Activated CD8-positive, alpha-beta T cell treated with anti-CD3 and anti-CD28 coated beads for 36 hours (primary cell): ENCODE measurements at places on chromosomes 2 and 18. TPM values are rescaled to one million over a fixed set of nuclear protein-coding genes. Genes with fewer than 3 reads are reported as not detected.
A peak's percentile ranks its signal among the peaks of the same experiment; 100 is the strongest.

DNA sequence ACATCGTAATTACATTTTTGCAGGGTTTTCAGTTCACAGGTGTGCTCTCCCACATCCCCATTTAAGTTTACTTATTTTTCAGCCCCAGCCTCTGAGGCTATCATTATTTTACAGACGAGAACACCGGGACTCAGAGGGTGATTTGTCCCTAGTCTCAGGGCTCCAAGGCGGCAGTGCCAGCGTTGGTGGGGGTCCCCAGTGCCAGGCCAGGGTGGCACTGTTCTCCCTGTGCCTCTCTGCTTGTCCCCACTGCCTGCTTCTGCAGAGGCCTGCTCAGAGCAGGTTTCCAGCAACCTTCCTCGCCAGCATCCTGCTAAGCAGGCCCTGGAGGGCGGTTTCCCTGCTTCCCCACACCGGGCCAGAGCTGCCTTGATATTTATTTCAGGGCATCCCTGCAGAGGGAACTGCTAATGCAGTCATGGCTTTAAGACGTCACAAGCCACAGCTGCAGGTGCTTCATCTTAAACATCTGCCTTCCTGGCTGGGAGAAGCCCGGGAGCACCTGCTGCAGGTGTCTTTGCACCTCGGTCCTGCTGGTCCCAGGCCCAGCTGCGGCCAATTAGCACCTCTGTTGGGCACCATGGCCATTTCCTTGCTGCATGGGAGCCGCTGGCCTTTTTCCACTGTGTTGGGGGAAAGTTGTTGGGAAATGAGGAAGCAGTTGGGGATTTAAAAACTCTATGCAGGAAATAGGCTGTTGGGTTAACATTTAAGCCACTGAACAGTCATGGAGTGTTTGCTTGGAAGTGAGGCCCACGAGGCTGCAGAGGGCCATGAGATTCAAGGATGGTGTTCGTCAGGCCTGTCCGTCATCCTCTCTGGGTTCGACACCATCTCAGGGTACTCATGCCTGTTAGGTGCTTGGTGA, 22.8 kb downstream of the HPCAL1 start:
- DNase-seq: no peak

Gene DHRS9
- total RNA-seq: not detected

Gene GKN2
- total RNA-seq: not detected

DNA sequence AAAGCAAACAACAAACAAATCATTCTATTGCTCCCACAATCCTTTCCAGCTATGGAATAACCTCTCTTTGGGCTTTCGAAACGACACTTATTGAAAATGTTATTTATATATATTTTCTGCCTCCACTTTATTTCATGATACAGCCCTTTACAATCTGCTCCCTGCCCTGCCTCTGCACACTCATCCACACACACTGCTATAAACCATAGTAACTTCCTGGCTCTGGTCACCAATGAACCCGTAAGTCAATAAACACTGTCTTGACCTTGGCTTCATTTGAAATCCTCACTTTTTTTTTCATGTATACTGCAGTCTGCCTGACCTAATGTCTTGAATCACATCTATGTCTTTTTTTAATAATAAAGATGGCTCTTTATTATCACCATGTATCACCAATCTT, 161.5 kb downstream of the SLC39A10 start:
- no peak for DNase-seq

Gene SP140
- 78.3 TPM for total RNA-seq

Gene TTN
- 2.8 TPM for total RNA-seq

Gene KCNK3
- not detected for total RNA-seq

- no peak for DNase-seq
These were observed 206.1 kb downstream of the ZNF407 start for GRCh38 chr18:74803769-74804168.

GRCh38 chr2:114049826-114050225, 159.9 kb downstream of the ACTR3 start:
- no peak for DNase-seq

GRCh38 chr2:237888389-237888788, 29.0 kb downstream of the RAMP1 start:
- no peak for DNase-seq

Gene TXNDC2
- not detected for total RNA-seq

DNA sequence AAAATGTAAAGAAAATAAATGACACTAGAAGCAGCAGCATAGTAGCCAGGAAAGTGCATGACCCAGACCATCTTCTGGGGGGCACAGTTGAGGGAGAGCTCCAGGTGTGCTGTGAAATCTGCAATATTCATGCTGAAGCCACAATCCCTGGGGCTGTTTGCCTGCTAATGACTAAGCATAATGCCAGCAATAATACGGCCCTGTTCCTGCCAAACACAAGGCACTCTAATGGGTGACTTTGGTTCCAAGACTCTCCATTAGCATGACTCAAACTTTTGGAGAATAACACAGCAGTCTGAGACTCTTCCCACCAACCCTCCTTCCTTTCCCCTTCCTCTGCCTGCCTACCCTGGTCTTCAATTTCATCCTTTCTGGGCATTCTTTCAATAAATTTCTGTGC, 77.9 kb upstream of the DOCK10 start:
- no peak for DNase-seq

DNA sequence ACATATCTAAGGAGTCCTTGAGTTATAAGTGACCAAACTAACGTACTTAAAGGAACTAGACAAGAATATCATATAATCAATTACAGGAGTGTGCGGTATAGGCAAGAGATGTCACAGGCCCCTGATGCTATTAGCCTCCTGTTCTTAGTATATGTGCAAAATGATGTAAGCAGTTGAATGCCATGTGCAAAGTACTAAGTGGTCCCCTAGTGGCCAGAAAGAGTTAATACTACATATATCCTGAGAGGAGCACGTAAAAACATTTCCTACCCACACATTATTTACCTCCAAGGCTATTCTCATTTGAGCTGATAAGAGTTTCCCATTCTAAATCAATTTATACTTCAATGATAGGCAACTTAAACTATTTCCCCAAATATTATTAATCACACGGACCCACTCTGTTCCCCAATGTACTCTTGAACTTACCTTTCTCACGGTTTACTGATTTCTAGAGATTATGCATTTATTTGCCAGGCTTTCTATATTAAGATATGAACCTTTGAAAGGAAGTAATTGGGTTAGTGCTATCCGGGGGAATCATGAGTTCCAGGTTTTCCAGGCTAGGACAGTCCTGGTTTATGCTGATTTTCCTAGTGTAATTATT, 158.0 kb upstream of the KLHL14 start:
- DNase-seq: no peak

GRCh38 chr2:19187323-19188020, 171.0 kb downstream of the OSR1 start:
- no peak for DNase-seq

DNA sequence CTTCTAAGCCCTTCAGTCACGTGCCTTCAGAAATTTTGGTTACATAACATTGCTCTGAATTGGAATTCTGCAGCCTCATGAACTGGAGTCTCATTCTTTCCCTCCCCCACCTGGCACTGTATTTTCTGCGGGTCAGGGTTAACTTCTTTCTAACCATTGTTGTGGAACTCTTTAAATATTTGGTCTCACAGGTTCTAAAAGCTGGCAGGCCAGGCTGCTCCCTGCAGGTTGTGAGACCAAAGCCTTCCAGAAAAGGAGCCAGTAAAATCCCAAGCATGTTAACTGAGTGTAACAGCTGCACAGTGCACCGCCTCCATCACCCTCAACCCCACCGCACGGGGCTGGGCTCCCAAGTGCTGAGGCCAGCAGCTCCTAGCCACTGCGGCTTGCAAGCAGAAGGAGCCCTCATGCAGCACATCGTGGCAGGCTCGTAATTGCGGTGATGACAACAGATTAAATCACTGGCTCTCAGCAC, 174.1 kb upstream of the ALPP start:
- no peak for DNase-seq

DNA sequence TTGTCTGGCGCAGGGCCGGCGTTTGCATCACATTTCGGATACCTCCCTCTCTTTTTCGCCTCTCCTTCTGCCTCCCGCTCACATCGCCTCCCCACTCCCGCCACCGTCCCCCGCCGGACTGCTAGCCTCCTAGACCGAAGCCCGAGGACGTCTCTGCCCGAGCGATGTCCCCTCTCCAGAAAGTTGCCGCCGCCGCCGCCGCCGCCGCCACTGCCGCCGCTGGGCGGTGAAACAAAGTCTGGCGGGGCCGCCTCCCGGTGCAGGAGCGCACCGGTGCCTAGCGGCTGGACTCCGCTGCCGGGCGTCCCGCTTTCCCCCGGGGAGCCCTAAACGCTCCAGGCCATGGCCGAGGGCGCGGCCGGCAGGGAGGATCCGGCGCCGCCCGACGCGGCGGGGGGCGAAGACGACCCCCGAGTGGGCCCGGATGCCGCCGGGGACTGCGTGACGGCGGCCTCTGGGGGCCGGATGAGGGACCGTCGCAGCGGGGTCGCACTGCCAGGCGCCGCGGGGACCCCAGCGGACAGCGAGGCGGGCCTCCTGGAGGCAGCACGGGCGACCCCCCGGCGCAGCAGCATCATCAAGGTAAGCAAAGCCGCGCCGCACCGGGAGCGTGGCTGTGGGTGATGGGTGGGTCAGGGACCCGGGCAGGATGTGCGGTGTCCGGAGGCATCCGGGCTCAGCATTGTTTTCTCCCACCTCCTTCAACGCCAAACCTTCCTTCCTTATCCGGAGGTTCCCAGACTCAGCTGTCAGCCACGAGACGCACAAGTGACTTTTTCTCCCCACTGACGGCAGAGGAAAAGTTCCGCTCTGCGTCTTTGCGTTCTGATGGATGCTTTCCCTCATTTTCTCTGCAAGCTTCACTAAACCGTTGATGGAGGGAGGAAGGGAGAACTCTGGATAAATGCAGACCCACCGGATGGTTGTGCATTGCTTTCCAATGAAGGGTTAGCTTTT, 643 bp downstream of the PLCL1 start:
- DNase-seq: peak; percentile 47

DNA sequence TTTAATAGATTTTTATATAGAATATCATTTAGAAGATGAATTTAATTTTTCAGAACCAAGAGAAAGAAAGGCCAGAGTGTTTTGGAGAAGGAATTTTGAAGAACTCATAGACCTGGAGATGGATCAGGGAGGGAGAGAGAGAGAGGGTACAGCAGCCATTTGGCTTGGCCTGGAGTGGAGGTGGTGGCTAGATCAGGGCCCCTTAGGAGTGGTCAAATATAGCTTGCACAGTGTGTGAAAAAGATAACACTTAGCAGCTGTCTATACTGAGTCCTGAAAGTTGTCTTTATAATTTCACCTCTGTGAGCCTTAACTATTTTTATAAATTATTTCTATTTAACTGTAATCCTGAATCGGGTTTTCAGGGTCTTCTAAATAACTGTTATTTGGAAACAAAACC, 38.8 kb upstream of the ACYP2 start:
- DNase-seq: no peak

Gene CYBRD1
- 1.2 TPM for total RNA-seq

Gene CHST10
- 10.5 TPM for total RNA-seq

Gene NEB
- total RNA-seq: 0.34 TPM

Gene LIMS3
- 0.74 TPM for total RNA-seq

Gene LIMS4
- 0.83 TPM for total RNA-seq

DNA sequence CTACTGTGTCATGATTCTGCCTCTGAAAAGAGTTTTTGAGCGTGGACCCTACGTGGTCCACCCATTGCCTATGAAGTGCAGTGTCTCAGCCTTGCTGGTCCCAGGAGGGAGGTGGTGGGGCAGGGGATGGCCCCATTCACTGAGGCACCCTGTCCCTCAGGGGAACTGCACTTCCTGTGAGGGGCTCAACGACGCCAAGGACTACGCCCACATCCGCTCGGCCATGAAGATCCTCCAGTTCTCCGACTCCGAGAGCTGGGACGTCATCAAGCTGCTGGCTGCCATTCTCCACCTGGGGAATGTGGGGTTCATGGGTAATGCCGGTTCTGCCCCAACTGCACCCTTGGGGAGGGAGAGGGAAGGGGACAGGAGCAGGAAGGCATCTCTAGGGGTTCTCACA, 42.5 kb downstream of the MYO7B start:
- no peak for DNase-seq

Gene SERPINB11
- total RNA-seq: not detected

DNA sequence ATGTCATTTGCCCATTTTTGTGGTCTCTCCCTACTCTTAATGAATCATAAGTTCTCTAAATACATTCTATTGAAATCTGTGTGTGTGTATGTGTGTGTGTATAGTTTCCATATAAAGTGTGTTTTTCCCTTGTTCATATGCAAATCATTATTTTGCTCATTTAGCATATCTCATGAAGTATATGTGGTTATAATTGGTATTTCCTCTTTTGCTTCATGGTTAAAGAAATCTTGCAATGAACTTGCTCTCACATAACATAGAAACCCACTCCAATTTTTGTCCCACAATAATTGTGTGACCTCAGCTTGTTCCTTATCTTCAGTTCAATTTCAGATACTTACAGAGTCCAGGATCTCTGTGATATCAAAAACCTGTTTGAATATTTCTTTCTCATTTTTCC, 1.2 kb downstream of the CPO start:
- no peak for DNase-seq

GRCh38 chr2:100853909-100854810, 34.2 kb downstream of the NPAS2 start:
- DNase-seq: no peak

DNA sequence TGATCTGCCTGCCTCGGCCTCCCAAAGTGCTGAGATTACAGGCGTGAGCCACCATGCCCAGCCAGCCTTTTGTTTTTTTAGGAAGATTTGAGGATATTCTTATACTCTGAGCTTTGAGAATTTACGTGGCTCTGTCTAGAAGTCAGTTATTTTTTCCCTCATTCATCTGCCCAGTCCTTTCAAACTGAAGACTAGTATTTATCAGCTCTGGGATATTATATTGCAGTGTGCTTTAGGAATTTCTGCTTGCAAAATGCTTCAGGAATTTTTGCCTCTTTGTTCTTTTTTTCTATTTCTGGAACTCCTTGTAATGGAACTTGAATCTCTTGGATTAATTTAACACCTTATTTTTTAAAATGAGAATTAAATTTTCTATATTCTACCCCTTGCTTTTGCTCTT, 22.6 kb downstream of the ACSL3 start:
- no peak for DNase-seq

Gene CNTNAP5
- total RNA-seq: not detected

DNA sequence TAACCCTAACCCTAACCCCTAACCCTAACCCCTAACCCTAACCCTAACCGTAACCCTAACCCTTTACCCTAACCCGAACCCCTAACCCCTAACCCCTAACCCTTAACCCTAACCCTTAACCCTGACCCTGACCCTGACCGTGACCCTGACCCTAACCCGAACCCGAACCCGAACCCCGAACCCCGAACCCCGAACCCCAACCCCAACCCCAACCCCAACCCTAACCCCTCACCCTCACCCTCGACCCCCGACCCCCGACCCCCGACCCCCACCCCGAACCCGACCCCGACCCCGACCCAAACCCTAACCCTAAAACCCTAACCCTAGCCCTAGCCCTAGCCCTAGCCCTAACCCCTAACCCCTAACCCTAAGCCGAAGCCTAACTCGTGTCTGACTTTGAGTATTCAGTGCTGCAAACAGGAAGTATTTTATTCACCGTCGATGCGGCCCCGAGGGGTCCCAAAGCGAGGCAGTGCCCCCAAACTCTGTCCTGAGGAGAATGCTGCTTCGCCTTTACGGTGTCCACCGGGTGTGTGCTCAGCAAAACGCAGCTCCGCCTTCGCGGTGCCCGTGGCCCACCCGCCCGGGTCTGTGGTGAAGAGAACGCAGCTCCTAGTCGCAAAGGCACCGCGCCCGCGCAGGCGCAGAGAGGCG, 36.0 kb downstream of the FAM110C start:
- peak; percentile 28 for DNase-seq
